Colonic mucosa (tissue), 4 donors: ENCODE measurements at places on chromosomes 5 and 9.
A peak's percentile ranks its signal among the peaks of the same experiment; 100 is the strongest.

DNA sequence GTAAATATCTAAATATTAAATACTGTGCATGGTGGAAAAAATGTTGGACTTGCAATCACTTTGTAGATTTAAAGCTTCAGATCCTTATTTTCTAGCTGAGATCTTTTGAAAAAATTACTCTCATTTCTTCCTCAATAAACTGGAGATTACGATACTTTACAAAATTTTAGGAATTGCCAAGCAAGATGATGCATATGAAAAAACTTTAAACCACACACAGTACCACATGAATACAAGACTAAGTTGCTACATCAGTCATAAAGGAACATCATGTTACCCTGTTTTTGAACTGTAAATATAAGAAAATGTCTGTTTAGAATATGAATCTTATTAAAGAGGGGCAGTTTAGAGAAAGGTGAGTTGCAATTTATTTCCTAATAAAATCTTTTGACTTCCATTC, 703.6 kb upstream of the NUDT12 start:
- H3K27me3 ChIP-seq, result no peaks in the 10 kb centered on the region
- DNase-seq, result no peak
- no peaks in the 10 kb centered on the region for H3K36me3 ChIP-seq
- no peak overlapping the region for H3K27ac ChIP-seq
- no peak overlapping the region for H3K4me3 ChIP-seq

- H3K27ac ChIP-seq, result peak overlapping the region; percentile 9
- no peak for DNase-seq
- no peaks in the 10 kb centered on the region for H3K36me3 ChIP-seq
- H3K4me3 ChIP-seq, result no peak overlapping the region
Observed at GRCh38 chr9:92405818-92406217, 1.4 kb upstream of the OGN start.

- H3K27ac ChIP-seq, result no peak overlapping the region
- no peaks in the 10 kb centered on the region for H3K36me3 ChIP-seq
- H3K4me1 ChIP-seq, result no peaks in the 10 kb centered on the region
Observed at GRCh38 chr5:165157219-165157618, 1651.8 kb downstream of the MAT2B start.

GRCh38 chr5:135345956-135346731, 52.9 kb downstream of the MACROH2A1 start:
- H3K36me3 ChIP-seq, result peaks cover 9% of the 10 kb centered on the region
- H3K4me1 ChIP-seq, result peaks cover 6% of the 10 kb centered on the region
- peak; percentile 84 for DNase-seq
- no peaks in the 10 kb centered on the region for H3K27me3 ChIP-seq

- H3K27ac ChIP-seq, result no peak overlapping the region
- H3K4me1 ChIP-seq, result no peaks in the 10 kb centered on the region
- H3K4me3 ChIP-seq, result no peak overlapping the region
- no peaks in the 10 kb centered on the region for H3K27me3 ChIP-seq
- H3K36me3 ChIP-seq, result peaks cover 7% of the 10 kb centered on the region
Observed at GRCh38 chr9:137740312-137740711, 121.5 kb downstream of the EHMT1 start.

- no peaks in the 10 kb centered on the region for H3K36me3 ChIP-seq
- DNase-seq, result no peak
- H3K27me3 ChIP-seq, result no peaks in the 10 kb centered on the region
- no peak overlapping the region for H3K27ac ChIP-seq
- H3K4me3 ChIP-seq, result no peak overlapping the region
Observed at GRCh38 chr5:3615217-3615616, 19.6 kb downstream of the IRX1 start.

DNA sequence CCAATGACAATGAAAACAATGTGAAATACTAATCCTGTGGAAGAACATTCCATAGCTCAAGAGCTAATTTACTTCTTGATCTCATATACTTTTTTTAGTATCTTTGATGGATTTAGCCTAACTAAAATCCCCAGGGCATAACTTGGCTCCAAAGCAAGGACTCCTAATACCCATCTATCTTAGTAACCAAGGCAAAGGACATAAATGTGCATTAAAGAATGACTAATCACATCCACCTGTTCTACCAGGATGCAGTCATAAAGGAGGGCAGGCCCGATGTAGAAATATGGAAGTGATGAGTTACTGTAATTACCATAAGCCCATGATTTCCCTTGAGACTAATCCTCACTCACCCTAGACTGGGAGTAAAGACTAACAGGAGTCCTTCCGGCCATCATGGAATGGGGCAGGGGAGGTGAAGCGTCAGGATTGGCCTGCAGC, 56.9 kb downstream of the KIF24 start:
- H3K36me3 ChIP-seq, result no peaks in the 10 kb centered on the region
- no peak overlapping the region for H3K27ac ChIP-seq
- no peak for DNase-seq
- H3K4me3 ChIP-seq, result no peak overlapping the region
- no peaks in the 10 kb centered on the region for H3K4me1 ChIP-seq
- no peaks in the 10 kb centered on the region for H3K27me3 ChIP-seq

- no peak overlapping the region for H3K27ac ChIP-seq
- DNase-seq, result no peak
- no peaks in the 10 kb centered on the region for H3K27me3 ChIP-seq
- no peaks in the 10 kb centered on the region for H3K4me1 ChIP-seq
- H3K4me3 ChIP-seq, result no peak overlapping the region
Observed at GRCh38 chr5:130874861-130875417, 290.1 kb downstream of the HINT1 start.
